ENCODE measurements at places on chromosomes 3 and 15. TPM values are rescaled to one million over a fixed set of nuclear protein-coding genes. Genes with fewer than 3 reads are reported as not detected.
A peak's percentile ranks its signal among the peaks of the same experiment; 100 is the strongest.

The ACSBG1 gene
- 1.1 TPM for polyA plus RNA-seq

DNA sequence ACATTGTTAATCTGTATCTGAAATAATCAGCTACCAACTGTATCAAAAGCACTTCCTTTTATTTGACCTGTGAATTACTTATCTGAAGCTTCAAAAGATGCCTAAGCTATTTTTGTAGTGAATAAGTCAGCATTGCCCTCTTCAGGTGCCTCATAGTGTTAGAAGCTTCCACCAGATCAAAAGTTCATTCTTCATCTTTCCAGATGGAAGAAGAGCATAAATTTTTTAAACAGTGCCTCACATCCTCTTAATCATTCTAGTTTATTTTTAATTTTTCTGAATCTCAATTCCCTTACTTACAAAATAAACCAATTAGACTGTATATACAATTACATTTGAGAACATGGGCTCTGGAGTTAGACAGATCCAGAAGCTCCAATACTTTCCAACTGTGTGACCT lies 65.0 kb downstream of the MYO5A start:
- DNase-seq, result no peak

GRCh38 chr3:40593351-40593750 lies 68.6 kb downstream of the ZNF621 start:
- DNase-seq, result no peak

- no peak for DNase-seq
Measured at GRCh38 chr3:33363113-33363800, 76.9 kb downstream of the UBP1 start.

GRCh38 chr15:31497838-31498237 lies 171.2 kb downstream of the KLF13 start:
- no peak for DNase-seq

The TMEM207 gene
- 2.9 TPM for polyA plus RNA-seq

DNA sequence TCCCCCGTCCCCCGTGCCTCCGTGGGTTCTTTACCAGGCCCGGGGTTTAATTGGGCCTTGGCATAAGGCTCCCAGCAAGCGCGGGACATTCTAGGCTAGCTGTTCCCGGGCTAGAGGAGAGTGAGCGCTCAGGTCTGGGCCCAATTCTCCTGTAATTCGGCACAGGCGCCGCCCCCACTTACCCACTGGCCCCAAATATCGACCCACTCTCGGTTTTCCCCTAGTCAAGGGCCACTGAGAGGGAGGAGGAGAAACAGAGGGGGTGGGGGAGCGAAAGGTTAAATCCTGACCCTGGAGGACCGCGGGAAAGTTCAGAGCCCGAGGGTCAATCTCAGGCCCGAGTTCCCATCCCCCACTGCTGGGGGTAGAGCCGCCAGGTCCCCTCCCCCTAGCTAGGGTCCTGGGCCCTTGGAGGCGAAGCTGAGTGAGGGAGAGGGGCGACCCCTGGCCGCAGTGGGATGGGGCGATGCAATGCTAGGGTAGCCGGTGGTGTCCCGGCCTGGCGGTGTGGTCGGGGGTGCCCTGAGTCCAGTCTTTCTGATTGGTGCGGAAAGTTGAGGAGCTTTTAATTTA lies 8.5 kb upstream of the ONECUT1 start:
- no peak for DNase-seq

DNA sequence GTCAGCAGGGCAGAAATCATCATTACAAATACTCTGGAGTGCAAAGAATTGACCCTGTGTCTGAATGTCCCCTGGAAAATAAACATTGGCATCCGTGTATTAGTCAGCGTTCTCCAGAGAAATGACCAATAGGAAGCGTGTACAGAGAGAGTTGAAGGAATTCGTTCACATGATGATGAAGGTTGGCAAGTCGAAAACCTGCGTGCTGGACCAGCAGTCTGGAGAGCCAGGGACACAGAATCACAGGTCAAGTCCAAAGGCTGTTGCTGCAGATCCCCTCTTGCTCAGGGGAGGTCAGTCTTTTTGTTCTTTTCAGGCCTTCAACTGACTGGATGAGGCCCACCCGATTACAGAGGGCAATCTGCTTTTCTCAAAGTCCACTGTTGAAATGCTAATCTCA lies 16.6 kb downstream of the GP9 start:
- DNase-seq, result no peak

GRCh38 chr3:66661628-66662027 lies 160.8 kb upstream of the LRIG1 start:
- DNase-seq, result peak; percentile 35

DNA sequence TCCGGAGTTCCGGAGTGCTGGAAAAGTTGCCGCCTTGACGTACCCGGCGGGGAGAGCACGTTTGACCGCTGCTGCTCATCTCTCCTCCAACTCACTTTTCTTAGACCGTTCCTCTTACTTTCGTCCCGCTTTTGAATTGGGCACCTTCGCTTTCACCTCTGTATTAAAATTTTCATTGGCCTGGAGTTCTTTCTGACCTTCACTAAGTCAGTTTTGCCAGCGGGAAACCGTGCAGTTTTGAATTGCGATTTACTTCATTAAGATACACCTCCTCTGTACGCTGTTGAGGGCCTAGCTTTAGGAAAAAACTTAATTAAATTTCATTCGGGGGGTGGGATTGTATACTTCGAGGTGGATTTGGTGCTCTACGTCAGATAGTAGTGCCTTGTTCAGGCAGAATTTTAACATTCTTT lies 1.3 kb downstream of the GMPS start:
- no peak for DNase-seq

GRCh38 chr3:190382082-190382481 lies 5.9 kb upstream of the CLDN16 start:
- DNase-seq, result no peak

DNA sequence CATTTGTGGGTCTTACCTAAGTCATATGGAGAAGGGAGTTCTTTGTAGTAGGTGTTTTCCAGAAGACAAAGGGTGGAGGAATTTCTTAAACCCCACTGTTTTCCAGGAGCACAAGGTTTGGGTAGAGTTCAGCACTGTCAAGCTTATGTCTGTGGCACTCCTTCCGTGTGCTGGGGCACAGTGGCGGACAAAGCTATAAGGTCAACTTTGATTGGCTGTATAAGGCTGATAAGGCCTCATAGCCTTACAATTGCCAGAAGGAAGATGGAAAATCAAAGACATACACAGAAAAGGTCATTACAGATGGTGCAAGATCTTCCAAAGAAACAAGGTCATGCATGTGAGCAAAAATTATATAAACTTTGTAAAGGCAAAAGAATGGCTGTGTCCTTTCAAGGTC lies 3.5 kb upstream of the LYSMD4 start:
- no peak for DNase-seq

DNA sequence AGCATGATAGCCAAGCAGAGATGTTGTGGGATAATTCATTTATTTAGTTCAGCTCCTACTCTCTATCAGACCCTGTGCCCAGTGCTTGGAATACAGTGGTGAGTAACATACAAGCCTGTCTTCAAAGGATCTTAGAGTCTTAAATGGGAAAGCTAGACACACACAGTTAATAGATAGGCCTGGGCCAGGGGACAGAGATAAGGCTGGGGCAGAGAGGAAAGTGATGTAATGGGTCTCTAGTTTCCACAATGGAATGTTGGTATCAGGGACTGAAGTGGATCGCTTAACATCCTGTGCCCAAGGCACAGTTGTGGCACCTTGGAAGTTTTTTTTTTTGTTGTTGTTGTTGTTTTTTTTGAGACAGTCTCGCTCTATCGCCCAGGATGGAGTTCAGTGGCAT lies 79.9 kb upstream of the POLG start:
- no peak for DNase-seq

- DNase-seq, result no peak
Measured at GRCh38 chr15:78058401-78058935, 19.0 kb downstream of the TBC1D2B start.

The SI gene
- 722 TPM for polyA plus RNA-seq

Measured in large intestine (tissue), 12 donors.